ENCODE measurements at places on chromosomes 5 and 9.

DNA sequence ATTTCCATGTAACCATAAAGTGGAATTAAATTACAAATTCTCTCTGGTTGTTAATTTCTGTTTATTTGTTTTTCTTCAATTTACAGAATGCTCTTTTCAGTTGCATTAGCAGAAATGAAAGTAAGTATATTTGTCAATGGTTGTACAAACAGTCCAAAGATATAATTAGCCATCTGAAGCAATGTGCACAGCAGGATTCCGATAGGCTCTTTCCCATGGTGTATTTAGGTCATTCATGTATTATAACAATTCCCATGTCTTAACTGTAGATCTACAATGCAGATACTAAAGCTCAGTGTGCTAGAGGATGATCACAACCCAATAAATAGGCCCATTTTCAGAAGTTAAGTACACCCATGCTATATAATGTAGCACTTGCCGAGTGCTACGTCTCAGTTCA, 43.8 kb downstream of the RECK start:
- DNase-seq = no peak

- DNase-seq = no peak
These were observed 6.6 kb downstream of the POU4F3 start for GRCh38 chr5:146345240-146345577.

- DNase-seq = no peak
These were observed 1410.5 kb upstream of the CDH18 start for GRCh38 chr5:21398511-21398910.

- DNase-seq = no peak
These were observed 1.6 kb downstream of the CCL19 start for GRCh38 chr9:34689512-34689911.

- no peak for DNase-seq
These were observed 1.3 kb downstream of the GPR150 start for GRCh38 chr5:95620870-95621838.

- no peak for DNase-seq
These were observed 1571.5 kb upstream of the WWC1 start for GRCh38 chr5:166719991-166720390.

DNA sequence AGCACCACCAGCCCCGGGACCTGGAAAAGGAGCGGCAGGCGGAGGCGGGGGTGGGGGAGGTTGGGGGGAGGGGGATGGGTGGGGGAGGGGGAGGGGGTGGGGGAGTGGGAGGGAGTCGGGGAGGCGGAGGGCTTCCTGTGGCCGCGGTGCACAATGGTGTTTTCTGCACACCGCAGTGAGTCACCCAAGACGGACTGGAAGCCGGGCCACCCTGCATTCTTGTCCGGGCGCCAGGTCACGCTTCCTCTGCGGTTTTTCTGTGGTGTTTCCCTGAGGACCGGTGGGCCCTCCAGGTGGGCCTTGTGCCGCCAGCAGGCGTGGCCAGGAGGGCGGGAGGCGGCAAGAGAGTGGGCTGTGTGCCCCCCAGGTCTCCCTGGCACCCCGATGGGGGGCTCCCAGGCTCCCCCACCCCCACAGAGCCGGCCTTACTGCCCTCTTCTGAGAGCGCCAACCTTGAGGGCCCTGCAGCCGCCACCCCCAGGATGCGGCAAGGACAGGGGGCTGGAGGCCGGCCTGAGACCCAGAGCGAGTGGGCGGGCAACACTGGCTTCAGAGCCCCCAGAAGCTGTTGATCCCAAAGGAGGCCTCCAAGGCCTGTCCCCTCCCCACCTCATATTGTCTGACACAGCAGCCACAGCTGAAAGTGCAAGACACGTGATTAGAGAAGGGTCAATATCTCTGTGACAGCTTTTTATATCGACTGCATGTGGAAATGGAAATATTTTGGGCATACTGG, 11.1 kb downstream of the EXD3 start:
- DNase-seq = peak; percentile 99

DNA sequence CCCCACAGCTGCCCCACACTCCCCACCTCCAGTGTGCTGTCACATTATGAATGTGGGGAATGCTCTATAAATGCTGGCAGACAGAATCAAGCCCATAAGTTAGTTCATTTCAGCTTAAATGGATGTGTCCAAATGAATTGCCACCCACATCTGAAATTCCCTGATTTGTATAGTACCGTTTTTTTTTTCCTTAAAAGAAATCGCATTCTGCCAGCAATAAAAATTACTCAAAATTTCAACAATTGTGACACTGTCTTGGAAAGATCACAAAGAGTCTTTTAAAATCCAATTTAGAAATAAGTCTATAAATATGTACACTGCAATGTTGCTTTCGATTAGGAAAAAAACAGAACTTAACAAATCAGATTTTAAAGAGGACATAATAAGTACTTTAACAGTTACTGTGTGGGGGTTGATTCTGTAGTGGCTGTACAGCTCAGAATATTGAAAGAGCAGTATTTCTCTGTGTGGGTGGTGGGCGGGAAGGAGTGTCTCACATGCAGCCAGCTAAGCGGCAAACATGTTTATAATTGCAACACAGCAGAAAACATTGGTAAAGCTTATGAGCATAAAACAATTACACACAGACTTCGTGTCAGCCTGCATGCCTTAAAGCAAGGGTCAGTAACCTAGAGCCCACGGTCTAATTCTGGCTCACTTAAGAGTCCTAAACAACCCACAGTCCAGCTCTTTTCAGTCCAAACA, 24.9 kb upstream of the CSNK1G3 start:
- DNase-seq = no peak

DNA sequence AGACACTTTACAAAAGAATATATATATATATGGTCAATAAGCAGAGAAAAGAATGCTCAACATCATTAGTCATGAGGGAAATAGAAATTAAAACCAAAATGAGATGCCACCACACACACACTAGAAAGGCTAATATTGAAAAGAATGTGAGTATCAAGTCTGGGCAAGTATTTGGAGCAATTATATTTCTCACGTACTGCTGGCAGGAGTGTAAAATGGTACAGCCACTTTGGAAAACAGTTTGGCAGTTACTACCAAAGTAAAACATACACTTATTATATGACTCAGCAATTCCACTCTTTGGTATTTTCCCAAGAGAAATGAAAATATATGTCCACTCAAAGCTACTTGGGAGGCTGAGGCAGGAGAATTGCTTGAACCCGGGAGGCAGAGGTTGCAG, 29.8 kb downstream of the NEUROG1 start:
- no peak for DNase-seq

DNA sequence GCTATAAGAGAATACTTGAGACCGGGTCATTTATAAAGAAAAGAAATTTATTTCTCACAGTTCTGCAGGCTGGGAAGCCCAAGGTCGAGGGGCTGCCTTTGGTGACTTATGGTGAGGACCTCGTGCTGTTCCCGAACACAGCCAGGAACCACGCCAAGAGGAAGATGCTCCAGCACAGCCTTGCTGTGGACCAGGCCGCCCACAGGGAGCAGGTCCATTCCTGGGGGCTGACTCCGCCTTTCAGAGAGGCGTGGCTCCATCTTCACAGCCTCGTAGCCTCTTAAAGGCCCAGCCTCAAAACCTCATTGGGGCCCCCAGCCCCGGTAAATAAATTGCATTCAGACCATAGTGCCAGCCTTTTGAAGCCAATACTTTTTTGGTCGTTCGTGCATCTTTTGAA, 93.5 kb upstream of the CACNA1B start:
- DNase-seq = peak; percentile 33

- no peak for DNase-seq
These were observed 59.6 kb upstream of the NFIL3 start for GRCh38 chr9:91483189-91483691.

DNA sequence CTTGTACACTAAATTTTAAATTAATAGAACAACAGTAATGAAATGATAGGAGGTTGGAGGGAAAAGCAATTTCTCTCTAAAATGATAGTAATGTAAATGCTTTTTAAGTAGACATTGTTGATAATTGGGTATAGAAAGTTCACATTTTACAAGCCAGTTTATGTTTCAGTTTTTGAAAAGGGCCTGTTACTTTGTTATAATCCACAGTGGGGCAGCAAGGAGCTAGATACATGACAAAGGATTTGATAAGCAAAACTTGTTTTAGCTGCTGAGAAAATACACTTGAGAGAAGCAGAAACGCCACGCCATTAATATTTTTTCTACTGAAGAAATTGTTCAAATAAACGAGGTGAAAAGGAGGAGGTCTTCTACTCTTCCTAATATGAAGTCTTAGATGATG, 30.2 kb downstream of the SREK1 start:
- no peak for DNase-seq

GRCh38 chr5:151751593-151751992, 6.8 kb downstream of the ATOX1 start:
- no peak for DNase-seq

GRCh38 chr5:97600486-97600885, 417.4 kb upstream of the RIOK2 start:
- DNase-seq = no peak

- DNase-seq = no peak
These were observed 395.7 kb downstream of the TLE1 start for GRCh38 chr9:81293651-81294050.

- no peak for DNase-seq
These were observed 141.9 kb downstream of the SSBP2 start for GRCh38 chr5:81608976-81609375.

DNA sequence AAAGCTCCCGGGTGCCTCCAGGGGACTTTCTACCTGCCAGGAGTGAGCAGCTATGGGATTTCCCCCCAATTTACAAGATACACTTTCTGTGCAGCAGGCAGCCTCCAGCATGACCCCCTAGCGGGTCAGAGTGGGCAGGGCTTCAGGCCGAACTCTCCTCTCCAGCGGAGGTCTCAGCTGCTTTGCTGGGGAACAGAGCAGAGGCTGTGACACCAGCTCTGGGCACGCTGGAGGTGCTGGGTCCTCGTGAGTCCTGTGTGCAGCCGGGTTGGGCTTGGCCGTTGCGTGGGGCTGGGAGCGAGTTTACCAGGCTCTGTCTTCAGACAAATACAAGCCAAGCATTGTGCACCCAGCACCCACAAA, 2.9 kb downstream of the NRARP start:
- DNase-seq = no peak

- no peak for DNase-seq
These were observed 475 bp upstream of the GOLM1 start for GRCh38 chr9:86099701-86100364.

DNA sequence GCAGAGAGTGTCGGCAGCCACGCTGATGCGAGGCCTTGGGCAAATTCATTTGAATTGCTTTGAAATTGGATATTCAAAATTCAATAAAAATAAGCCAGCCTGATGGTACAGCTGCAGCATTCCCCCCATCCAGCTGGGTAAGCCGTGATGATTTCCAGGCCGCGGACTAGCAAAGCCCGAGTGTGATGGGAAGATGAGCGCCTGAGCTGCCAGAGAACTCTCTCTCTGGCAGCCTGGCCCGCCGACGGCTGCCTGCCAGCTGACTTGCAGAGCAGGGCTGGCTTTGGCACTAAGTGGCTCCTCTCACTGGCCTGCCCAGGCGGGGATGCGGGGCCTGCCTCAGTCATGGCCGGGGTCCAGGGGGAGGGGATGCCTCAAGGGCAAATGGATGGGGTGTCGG, 268.3 kb upstream of the WWC1 start:
- no peak for DNase-seq

DNA sequence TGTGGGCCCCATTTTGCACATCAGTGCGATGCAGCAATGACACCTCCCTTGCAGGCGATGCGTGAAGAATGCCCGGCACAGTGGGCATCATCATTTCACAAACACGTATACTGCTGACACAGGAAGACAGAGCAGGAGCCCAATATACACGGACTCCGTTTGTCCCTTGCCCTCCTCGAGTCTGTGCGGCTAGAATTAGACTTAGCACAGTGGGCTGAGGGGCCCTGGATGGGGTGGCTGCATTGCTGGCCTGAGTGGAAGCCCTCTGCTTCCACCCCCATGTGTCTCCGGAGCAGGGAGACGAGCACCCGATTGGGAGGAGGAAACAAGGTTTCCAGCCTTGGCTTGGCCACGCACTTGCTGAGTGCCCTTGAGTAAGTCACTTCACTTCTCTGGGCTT, 40.8 kb downstream of the GSN start:
- no peak for DNase-seq

- no peak for DNase-seq
These were observed 75.7 kb upstream of the NFIB start for GRCh38 chr9:14389657-14390056.

GRCh38 chr9:113331780-113332179, 8.3 kb downstream of the WDR31 start:
- no peak for DNase-seq

DNA sequence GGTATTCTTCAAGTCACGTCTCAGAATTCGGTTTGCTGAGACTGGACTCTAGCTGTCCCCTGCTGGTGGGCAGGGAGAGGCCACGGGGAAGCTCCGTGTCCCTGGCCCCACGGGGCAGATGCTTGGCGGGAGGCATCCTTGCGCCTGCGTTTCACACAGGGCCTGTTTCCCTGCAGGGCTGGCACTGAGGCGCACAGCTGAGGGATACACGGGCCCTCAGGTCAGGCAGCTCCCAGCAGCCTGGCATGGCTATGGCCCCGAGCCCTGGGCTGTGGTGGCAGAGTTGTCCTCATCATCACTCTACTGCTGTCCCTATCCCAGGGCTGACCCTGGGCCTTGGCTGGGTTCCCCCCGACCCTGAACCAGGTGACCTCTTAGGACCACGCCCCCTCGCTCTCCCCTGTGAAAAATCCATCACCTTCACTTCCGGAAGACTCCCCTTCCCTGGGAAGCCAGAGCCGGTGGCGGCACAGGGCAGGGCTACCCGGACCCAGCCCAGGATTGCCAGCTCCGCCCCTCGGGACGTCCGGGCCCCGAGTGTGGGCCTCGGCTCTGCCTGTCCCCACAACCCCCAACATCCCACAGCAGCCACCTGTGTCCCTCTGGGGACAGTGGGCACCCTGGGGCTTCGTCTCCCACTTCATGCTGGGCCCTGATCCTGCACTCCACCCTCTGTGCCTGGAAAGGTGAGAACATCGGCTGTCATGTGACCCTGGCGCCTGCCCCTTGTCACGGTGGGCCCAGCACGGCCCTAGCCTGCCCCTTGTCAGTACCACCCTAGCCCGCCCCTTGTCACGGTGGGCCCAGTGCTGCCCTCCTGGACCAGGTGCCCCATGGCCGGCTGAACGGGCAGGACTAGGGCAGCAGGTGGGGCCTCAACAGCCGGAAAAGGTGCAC, 5.0 kb downstream of the DPP7 start:
- no peak for DNase-seq

GRCh38 chr5:175894271-175894670, 22.9 kb downstream of the CPLX2 start:
- DNase-seq = no peak

DNA sequence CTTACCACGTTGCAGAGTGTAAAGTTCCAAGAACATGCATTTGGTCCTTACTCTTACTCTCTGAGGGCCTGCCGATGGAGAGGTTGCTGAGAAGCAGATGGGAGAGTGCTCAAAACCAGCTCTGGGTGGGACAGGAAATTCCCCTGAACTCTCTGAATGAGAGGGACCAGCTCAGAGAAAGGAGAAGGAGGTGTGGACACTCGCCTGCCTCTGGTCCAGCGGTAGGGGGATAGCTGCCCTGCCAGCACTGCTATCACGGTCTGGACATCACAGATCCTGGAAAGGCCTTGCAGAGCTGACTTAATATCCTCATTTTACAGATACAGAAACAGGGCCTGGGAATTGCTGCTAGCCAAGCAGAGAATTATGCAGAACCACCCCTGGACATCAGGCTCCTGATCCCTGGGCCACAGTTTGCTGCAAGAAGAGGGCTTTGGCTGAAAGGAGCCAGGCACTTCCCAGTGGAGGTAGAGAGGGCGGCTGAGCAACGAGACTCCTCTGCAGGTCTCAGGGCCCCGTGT, 4.9 kb downstream of the TRAF1 start:
- no peak for DNase-seq
